Mesothelial cell of epicardium (in vitro differentiated cells): ENCODE measurements at places on chromosomes 13 and 19.

DNA sequence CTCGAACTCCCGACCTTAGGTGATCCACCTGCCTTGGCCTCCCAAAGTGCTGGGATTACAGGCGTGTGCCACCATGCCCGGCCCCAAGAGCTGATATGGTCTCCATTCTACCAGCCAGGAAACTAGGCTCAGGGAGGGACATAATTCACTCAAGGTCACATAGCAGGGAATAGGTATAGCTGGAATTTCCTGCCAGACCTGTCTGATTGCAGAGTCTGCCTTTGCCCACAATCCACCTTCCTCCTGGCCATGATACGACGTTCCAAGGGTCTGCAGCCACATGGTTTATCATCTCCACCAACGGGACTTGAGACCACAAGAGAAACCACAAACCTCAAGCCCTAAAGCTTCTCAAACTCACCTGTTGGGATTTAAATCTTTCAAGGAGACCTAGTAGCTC is 32.0 kb downstream of the ZNRF4 start:
- no peak for DNase-seq
- no peak overlapping the region for H3K4me3 ChIP-seq
- H3K36me3 ChIP-seq, result no peaks in the 10 kb centered on the region

GRCh38 chr13:111252446-111253364 is 67.7 kb upstream of the TEX29 start:
- no peak for DNase-seq
- peaks cover 55% of the 10 kb centered on the region for H3K36me3 ChIP-seq
- H3K27me3 ChIP-seq, result no peaks in the 10 kb centered on the region
- H3K4me3 ChIP-seq, result no peak overlapping the region
- peak overlapping the region; percentile 87 for H3K27ac ChIP-seq

GRCh38 chr19:27805848-27806247 is 1407.1 kb downstream of the UQCRFS1 start:
- no peak for DNase-seq
- no peaks in the 10 kb centered on the region for H3K4me1 ChIP-seq
- no peak overlapping the region for H3K4me3 ChIP-seq
- no peak overlapping the region for H3K27ac ChIP-seq
- H3K36me3 ChIP-seq, result peaks cover 31% of the 10 kb centered on the region

DNA sequence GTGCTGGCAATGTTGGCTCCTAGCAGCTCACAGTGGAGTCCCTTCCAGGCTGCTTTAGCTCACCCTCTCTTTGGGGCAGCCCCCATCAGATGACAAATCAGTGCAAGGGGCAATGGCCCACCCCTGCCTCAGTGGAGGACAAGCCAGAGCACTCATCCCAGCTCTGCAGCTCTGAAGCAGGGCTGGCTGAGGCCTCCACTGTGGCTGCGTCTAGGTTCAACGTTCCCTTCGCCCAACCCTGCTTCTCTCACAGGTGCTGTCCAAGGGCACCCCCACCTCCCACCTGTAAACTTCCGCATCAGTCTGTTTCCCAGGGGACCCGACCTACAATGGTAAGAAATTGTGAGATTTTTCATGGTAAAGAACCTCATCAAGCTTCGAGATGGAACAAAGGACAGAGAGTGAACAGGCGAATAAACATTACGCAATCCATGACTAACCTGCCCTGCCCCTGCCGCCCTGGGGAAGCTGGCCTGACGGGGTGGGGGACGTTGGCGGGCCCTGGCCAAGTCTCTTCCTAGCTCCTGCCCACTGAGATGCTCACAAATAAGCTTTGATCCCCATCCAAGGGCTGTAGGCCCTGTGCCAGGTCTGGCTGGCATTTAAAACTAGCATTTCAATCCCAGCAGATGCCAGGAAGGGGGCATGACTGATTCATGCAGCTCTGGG is 40.5 kb downstream of the DZIP1 start:
- peaks cover 33% of the 10 kb centered on the region for H3K36me3 ChIP-seq
- no peak overlapping the region for H3K4me3 ChIP-seq
- DNase-seq, result no peak
- H3K27ac ChIP-seq, result no peak overlapping the region

GRCh38 chr13:38180126-38180525 is 169.5 kb upstream of the UFM1 start:
- no peak for DNase-seq
- no peak overlapping the region for H3K27ac ChIP-seq
- no peaks in the 10 kb centered on the region for H3K27me3 ChIP-seq
- H3K36me3 ChIP-seq, result no peaks in the 10 kb centered on the region

DNA sequence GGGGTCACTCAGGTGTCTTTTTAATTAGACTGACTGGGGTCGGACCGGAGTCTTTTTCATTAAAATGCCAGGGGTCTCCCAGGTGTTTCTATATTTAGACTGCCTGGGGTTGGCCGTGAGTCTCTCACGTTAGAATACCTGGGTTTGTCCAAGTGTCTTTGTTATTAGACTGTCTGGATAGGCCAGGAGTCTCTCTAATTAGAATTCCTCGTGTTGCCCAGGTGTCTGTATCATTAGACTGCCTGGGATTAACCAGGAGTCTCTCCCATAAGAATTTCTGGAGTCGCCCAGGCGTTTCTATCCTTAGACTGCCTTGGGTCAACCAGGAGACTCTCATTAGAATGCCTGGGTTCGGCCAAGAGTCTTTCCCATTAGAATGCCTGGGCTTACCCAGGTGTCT is 1445.7 kb downstream of the UQCRFS1 start:
- no peaks in the 10 kb centered on the region for H3K4me1 ChIP-seq
- H3K4me3 ChIP-seq, result no peak overlapping the region
- peaks cover 56% of the 10 kb centered on the region for H3K36me3 ChIP-seq
- H3K27me3 ChIP-seq, result no peaks in the 10 kb centered on the region
- H3K27ac ChIP-seq, result no peak overlapping the region

GRCh38 chr13:36718686-36719085 is 44.9 kb downstream of the SERTM1 start:
- no peak for DNase-seq
- H3K4me3 ChIP-seq, result no peak overlapping the region
- no peak overlapping the region for H3K27ac ChIP-seq
- H3K4me1 ChIP-seq, result peaks cover 9% of the 10 kb centered on the region
- no peaks in the 10 kb centered on the region for H3K36me3 ChIP-seq
